ENCODE measurements at places on chromosomes 16 and 17.

GRCh38 chr17:82795615-82796014 lies 43.8 kb downstream of the TBCD start:
- no peak for ATAC-seq

DNA sequence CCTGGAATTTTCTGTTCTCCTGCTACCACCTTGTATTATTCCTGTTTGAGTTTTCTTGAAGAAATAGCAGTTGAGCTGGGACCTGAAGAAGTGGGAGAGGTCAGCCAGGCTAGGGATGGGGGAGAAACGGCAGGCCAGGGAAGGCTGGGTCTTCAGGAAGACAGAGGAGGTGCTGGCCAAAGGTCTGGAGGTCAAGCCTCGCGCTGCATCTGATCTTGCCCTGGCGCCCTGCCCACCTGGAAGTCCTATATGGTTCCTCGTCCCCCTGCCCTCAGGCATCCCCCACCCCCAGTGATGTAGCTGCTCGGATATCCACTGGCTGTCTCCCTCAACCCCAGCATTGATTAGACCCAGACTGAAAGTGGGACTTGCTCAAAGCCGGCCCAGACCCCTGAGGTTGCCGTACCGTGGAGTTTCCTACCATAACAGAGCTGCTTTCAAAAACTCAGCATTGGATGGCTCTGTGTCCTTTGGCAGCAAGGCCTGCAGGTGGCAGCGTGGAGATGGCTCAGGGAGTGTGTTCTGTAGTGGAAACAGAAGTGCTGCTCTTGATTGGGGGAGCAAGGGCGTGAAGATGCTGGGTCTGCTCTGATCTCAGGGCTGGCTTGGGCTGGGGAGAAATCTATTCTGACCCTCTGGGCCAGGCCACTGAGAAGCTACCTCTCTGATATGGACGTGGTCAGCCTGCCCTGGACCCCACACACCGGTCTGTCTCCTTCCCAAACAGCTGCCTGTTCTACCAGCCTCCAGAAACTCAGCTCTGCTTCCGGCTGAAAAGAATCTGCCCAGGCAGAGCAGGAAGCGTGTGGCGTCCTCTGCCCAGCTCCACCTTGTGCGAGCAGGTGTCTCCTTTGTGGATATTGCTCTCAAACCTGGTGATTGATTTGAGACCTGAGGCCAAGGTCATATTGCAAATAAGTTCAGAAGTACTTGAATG lies 107.0 kb upstream of the CACNG5 start:
- ATAC-seq, result no peak

GRCh38 chr16:62076886-62077285 lies 40.6 kb upstream of the CDH8 start:
- ATAC-seq, result no peak

- no peak for ATAC-seq
Measured at GRCh38 chr16:11571549-11571948, 15.2 kb downstream of the LITAF start.

- no peak for ATAC-seq
Measured at GRCh38 chr16:86320237-86320595, 190.1 kb upstream of the FOXF1 start.

- ATAC-seq, result no peak
Measured at GRCh38 chr17:62791235-62791734, 16.8 kb downstream of the MARCHF10 start.

DNA sequence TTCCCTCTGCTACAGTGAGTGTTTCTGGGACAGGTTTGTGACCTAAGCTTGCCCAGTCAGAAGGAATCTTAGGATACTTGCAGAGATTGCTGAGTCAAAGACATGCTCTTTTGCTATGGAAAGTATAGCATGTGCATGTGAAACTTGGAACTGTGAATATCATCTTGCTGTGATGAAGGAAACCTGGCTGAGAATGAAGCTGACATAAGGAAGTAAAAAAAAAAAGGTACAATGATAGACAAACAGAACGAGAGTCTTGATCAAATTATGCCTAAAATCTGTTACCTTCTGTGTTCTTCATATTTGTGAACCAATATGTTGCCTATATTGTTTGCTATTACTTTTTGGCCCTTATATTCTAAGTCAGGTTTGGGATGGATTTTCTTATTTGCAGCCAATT lies 525.7 kb downstream of the NPIPA7 start:
- no peak for ATAC-seq

- no peak for ATAC-seq
Measured at GRCh38 chr17:35889818-35890773, 9.9 kb upstream of the CCL5 start.

- ATAC-seq, result no peak
Measured at GRCh38 chr16:76835339-76835738, 355.7 kb upstream of the MON1B start.

GRCh38 chr16:47866423-47866822 lies 289.4 kb downstream of the ABCC12 start:
- ATAC-seq, result no peak

GRCh38 chr16:84196727-84197394 lies 5.9 kb downstream of the ADAD2 start:
- no peak for ATAC-seq

- ATAC-seq, result peak; percentile 58
Measured at GRCh38 chr16:89489040-89489897, 1.1 kb downstream of the ANKRD11 start.

GRCh38 chr17:4548061-4548461 lies 7.1 kb downstream of the MYBBP1A start:
- ATAC-seq, result no peak

DNA sequence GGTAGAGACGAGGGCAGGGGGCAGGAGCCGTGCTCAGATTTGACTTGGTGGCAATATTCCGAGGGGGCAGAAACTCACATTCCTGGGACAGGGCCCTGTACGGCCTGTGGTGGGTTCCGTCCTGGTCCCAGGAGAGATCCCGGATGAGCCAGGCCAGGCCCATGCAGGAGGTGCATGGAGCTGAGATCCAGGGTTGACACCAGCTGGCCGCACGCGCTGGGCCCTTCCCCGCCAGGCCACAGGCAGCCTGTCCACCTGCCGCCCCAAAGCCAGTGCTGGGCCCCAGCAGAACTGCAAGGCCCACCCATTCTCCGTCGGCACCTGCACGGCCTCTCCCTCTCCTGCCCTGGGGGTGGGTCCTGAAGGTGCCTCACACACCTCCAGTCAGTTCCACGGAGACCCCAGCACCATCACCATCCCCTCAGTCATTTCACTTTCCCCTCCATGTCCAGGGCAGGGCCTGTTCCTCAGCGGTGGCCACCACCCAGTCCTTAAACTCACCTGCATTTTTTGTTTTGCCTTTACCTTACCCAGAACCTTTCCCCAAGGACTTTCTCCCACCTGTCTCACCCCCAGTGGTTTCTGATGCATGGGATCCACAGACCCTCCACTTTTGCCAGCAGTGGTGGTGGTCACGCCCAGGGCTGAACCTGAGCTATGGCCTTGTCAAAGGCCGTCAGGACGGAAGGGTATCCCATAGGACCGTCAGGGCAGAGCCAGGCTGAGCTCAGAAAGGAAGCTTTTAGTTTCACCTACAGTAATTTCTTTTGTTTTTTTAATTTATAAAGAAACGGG lies 25.1 kb upstream of the CDH15 start:
- ATAC-seq, result no peak

DNA sequence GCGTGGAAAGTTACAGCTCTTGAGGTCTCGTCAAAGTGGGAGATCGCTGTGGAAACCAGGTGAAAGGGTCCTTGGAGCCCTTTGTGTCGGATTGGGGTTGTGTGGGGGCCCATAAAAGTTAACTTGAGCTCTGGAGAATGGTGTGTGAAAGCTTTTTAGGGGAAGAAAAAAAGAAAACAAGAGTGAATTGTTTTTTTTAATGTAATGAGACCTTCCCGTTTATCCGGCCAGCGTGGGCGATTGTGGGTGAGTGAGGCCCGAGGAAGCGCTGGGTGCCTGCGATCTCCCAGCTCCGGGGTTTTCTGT lies 150.6 kb downstream of the MSI2 start:
- ATAC-seq, result no peak

DNA sequence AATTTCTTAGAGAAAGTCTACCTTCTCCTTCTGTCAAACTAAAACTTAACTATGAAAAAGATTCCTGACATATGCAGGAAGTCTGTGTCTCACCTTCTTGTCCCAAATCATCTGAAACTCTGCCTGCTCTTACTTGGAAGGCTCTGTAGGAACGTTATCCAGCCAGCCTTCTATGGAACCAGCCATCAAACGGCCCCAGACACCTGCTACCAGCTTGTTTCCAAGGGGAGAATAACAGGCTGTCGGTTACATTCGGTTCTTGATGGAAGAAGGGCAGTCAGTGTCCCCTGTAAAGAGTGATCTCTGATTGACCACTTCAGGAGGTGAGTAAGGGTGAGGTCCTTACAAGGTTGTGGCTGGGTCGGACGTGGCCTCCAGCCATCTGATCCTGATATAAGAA lies 1.7 kb downstream of the ADAMTS18 start:
- no peak for ATAC-seq

Data from gastroesophageal sphincter (tissue), 4 donors.